ENCODE measurements at places on chromosomes 1 and 21.

- no peak for DNase-seq
Measured at GRCh38 chr21:39048574-39048973, 134.7 kb downstream of the PSMG1 start.

DNA sequence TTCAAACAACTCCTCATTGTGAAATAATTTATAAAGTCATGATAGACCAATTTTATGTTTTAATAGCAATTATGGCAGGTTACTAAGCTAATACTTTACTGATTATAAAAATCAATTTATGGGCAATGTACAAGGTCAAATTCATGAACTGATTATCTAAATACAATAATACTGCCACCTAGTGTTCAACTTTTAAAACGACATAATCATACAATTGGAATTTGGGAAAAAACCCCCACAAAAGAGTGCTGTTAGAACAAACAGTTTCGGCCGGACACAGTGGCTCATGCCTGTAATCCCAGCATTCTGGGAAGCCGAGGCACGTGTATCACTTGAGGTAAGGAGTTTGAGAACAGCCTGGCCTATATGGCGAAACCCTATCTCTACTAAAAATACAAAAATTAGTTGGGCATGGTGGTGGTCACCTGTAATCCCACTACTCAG, 14.0 kb downstream of the GTF2B start:
- no peak for DNase-seq

DNA sequence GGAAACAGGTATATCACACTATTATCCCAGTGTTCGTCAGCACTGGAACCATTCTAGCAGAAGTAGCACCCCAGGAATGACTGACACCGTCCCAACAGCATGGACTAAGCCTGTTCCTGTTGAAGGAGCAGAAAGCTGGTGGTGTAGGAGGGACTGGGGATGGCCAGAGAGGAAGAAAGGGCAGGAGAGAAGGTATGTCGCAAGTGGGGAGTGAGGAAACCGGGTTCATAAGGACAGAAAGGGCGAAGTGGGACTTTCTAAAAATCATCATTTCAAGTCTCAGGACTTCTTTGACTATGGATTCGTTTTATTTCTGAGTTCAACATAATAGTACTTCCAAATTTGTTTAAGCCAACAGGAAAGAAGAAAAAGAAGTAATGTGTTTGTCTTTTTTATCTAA, 19.7 kb upstream of the MX1 start:
- DNase-seq = no peak

- DNase-seq = no peak
Measured at GRCh38 chr1:152112101-152112884, 3.0 kb downstream of the TCHH start.

DNA sequence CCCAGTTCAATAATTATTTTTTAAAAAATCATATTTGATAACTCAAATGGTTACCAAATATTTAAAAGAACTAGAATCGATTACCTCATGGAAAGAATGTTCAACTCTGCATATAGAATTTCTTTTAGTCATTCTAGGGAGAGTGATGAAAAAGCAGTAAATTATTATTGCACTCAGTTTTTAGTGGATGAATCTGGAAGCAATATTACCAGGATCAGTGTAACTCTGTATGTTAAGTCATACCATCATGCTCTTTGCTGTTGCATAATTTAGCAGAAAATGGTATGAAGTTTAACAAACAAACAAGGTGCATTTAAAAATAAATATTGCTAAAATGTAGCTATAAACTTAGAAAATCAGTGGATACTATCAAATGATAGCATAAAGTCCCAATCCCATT, 46.1 kb upstream of the ARHGAP29 start:
- no peak for DNase-seq

Data from 8988T (cell line).